ENCODE measurements at places on chromosomes 12 and 14.

DNA sequence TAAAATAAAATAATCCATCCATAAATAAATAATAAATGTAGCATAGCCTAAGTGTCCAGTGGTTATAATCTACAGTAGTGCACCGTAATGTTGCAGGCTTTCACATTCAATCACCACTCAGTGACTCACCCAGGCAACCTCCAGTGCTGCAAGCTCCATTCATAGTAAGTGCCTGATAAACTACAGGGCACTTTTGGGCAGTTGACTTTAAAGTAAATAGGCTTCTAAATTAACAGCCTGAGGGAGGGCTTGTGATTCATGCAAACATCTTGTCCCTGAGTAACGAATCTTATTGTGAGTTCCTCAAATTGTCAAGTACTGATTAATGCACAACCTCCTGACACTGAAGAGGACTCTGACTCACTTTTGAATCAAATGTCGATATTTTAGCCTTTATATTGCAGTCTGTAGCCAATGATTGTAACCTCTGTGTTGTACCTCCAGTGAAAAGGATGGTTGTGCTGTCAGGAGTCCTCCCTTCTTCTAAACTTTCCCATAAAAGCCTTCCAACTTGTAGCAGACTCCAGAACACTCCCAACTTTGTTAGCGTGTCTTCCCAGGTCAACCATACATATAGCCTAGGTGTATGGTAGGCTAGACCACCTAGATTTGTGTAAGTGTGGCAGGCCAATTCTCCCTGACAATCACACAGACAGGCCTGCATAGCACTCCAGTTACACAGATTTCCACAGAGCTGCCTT lies 55.0 kb upstream of the BICD1 start:
- DNase-seq = no peak

DNA sequence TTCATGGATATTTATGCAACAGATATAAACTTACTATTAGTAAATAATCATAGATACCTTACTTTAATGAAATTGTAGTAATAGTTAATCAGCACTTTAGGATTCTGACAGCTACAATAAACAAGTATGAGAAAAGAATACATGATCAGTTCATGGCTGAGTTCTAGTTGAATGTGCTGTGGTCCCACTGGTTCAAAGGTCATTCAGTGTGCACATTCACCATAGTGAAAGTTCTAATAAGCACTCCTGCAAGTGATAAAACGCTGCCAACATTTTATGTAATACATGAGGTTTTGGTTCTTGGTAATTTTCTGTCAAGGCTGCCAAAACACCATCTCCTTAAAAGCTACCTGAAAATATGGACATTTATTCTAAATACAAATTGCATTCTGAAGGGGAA lies 92.6 kb downstream of the NUMB start:
- no peak for DNase-seq

DNA sequence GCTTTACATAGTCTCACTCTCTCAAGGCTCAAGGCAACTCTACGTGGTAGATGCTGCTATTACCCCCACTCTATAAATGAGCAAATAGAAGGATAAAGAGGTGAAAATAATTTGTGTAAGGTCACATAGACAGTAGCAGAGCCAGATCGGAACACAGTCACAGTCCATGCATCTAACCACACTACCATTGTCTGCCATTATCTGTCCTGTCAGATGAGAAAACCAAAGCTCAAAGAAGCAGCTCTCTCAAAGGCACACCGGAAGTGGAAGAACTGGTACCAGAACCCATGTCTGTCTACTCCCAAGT lies 134.4 kb upstream of the NUDT4 start:
- DNase-seq = no peak

GRCh38 chr14:95886366-95887056 lies 9.9 kb downstream of the TUNAR start:
- no peak for DNase-seq

DNA sequence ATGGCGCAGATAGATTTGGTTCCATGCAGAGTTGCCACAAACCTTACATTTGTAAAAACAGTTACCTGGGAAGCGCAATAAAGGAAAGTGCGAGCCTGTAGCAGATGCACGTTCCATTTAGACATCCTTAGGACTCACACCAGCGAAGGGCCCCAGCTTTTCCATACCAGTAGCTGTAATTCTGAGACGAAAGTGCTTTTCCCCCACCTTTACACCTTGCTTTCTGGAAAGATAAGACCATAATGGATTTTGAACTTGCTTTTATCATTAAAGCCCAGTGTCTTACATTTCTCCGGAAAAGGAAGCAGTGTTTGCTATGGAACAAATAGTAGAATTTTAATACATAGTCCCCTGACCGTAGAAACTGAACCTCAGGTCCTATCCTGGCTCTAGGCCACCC lies 616 bp upstream of the CCDC77 start:
- no peak for DNase-seq

- no peak for DNase-seq
Measured at GRCh38 chr12:62724947-62725451, 210.0 kb downstream of the PPM1H start.

DNA sequence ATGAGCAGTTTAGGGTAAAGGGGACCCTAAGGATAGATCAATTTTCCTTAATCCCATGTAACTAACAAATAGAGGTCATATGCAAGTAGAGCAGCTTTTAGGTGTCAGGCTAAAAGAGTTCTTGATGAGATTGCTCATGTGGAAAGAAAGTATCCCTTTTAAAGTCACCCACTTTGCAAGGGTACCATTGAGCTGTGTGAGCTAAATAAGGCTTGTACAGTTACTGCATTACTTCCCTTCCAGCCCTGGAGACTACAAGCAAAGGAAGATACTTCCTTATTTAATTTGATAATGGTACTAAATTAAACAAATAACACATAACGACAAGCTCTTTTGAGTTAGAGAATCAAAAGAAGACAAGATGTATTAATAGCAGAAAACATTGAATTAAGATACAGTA lies 191.7 kb downstream of the TMX1 start:
- no peak for DNase-seq

Data from activated T-cell treated with anti-CD3 and anti-CD28 coated beads for 1 hour (primary cell).